ENCODE measurements at places on chromosomes 7 and 10.

DNA sequence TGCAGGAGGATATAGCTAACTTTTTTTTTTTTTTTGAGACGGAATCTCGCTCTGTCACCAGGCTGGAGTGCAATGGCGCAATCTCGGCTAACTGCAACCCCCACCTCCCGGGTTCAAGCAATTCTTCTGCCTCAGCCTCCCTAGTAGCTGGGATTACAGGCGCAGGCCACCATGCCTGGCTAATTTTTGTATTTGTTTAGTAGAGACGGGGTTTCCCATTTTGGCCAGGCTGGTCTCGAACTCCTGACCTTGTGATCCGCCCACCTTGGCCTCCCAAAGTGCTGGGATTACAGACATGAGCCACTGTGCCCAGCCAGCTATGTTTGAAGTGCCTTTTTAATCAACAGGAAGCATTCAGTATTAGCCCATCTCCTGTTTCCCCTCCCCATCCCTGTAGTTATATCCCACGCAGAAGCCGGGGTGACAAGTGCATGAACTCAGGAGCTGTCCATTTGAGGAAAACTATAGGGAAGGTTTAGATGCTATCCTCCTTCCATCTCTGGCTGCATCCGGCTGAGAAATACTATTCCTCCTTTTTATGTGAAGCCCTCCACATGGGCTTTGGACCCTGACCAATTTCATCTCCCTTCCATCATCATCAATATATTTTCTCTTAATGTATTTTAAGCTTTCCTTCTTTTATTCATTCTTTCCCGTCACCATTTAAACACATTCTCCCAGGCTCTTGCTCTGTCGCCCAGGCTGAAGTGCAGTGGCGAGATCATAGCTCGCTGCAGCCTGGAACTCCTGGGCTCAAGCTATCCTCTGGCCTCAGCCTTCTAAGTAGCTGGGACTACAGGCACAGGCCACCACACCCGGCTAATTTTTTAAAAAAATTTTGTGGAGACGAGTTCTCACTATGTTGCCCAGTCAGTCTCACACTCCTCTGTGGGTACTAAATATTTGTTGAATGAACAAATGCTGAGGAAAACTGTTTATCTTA is 1.3 kb upstream of the POT1 start:
- DNase-seq, result no peak

- no peak for DNase-seq
Measured at GRCh38 chr7:147878912-147879661, 711.5 kb upstream of the C7orf33 start.

DNA sequence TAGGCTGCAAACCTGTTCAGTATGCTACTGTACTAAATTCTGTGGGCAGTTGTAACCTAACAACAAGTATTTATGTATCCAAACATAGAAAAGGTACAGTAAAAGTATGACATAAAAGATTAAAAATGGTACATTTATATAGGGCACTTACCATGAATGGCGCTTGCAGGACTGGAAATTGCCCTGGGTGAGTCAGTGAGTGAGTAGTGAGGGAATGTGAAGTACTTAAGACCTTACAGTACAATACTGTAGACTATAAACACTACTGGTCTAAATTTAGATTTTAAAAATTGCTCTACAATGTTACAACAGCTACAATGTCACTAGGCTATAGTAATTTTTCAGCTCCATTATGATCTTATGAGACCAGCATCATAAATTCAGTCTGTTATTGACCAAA is 146.0 kb upstream of the GNAI1 start:
- DNase-seq, result peak; percentile 76

- no peak for DNase-seq
Measured at GRCh38 chr10:14648946-14649345, 125.8 kb downstream of the FAM107B start.

- DNase-seq, result peak; percentile 17
Measured at GRCh38 chr10:92688927-92689662, 660 bp upstream of the HHEX start.

GRCh38 chr10:48512861-48513260 is 92.0 kb downstream of the ARHGAP22 start:
- DNase-seq, result no peak

DNA sequence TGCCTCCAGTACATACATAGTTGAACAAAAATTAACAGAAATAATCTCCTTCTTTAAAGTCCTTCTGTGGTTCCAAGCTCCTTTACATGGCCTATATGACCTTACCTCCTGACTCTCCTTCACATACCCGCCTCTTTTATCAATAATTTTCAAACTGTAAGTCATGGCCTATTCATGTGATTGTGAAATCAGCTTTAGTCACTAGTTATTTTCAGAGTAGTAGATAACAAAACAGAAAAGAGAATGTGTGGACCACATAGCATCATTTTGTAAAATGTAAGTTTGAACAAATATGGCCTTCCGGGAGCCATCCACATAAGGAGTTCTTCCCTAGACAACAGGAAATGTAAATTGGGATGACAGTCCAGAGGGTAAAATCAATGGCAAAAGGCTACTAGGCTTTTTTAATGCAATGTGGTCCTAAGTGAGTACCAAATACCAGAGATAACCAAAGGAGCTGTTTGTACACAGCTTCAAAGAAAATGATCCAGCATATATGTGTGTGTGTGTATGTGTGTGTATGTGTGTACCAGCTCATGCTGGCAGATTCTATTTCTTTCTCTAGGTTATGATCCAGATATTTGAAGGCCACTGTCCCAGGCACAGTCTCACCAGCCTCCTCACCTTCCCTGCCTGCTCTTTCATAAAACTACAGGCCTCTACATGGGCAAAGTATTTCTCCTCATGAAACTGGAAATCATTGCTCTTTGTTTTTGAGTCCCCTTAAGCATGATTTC is 12.3 kb upstream of the FAM133B start:
- no peak for DNase-seq

DNA sequence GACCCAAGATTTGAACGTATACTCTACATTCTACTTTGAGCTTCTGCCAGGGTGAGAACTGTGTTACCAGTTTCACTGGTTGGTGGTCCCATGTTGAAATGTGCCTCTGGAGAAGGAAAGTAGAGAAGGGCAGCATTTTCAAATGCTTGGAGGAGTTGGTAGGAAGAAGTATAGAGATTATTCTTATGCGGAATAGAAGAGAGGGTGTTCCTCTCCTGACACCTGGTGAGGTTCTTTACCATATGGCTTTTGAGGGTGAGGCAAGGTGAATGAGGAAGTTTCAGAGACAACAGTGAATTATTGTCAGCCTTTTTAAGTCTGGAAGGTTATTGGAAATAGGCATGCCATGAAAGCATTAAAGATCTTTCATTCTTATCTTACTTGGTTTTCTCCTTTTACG is 34.3 kb downstream of the R3HCC1L start:
- no peak for DNase-seq

GRCh38 chr7:45140827-45141226 is 16.8 kb upstream of the RAMP3 start:
- DNase-seq, result no peak

DNA sequence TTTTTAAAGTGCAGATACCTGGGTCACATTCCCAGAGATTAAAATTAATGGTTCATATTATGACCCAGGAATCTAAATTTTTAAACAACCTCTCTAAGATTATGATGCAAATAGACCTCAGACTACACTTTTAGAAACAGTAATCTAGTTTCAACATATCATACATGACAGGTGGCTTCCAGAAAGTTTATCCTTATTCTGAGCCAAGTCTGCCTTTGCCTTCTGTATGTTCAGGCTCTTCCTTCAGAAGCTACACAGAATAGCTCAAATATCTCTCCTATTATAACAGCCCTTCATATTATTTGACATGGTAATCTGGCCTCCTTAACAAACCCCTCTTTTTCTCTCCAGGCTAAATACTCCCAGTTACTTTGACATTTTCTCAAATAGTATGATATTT is 101.9 kb downstream of the FZD1 start:
- no peak for DNase-seq

DNA sequence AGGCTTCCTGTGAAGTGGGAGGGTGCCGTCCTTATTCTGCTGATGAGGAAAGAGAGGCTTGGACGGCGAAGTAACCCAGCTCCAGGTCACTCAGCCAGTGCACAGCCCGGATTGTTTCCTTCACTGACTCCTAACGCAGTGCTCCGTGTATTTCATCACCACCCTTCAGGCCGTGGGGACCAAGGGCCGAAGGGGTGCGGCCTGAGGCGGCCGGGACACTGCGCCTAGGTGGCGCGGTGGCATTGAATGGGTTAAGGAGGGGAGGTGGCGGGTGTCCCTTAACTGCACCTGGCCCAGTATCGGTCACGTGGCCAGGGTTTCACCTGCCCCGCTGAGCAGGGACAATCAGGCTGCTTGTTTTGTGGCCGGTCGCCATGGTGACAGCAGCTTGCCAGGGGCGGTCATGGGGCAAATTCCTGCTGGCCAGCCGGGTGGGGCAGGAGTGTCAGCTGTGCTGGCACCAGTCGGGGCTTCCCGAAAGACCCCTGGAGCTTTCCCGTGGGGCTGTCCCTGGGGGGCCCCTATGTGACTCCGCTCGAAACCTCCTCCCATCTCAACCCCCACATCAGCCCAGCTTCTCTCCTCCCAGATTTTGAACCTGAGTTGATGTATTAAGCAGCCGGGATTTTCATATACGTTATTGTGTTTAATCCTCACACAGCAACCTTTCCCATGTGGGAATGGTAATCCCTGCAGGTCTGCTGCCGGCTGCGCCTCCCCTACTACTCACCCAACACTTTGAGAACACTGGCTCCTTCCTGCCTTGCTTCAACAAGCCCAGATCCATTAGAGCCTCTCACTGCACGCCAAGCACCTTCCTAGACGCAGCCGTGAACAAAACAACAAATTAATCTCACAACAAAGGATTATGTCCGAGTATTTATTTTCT is 4.4 kb upstream of the ABHD11 start:
- DNase-seq, result no peak

DNA sequence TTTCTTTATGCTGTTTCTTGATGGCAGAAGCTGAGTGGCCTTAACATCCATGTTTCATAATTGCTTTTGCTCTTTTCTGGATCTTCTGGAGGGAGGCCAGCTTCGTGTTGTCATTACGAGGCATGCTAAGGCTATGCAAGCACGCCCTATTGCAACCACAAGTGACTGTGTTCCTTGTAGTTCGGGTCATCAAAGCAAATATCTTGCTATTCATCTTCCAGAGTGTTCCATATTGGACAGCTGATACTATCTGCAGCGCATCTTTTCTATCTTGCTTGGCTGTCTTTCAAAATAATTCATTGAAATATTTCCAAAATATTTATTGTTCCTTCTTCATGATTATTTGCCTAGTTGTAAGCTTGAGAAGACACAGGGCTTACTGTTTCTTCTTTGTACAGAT is 5.0 kb downstream of the EPHB6 start:
- DNase-seq, result peak; percentile 83

GRCh38 chr7:158730383-158731346 is 26.1 kb upstream of the NCAPG2 start:
- no peak for DNase-seq

DNA sequence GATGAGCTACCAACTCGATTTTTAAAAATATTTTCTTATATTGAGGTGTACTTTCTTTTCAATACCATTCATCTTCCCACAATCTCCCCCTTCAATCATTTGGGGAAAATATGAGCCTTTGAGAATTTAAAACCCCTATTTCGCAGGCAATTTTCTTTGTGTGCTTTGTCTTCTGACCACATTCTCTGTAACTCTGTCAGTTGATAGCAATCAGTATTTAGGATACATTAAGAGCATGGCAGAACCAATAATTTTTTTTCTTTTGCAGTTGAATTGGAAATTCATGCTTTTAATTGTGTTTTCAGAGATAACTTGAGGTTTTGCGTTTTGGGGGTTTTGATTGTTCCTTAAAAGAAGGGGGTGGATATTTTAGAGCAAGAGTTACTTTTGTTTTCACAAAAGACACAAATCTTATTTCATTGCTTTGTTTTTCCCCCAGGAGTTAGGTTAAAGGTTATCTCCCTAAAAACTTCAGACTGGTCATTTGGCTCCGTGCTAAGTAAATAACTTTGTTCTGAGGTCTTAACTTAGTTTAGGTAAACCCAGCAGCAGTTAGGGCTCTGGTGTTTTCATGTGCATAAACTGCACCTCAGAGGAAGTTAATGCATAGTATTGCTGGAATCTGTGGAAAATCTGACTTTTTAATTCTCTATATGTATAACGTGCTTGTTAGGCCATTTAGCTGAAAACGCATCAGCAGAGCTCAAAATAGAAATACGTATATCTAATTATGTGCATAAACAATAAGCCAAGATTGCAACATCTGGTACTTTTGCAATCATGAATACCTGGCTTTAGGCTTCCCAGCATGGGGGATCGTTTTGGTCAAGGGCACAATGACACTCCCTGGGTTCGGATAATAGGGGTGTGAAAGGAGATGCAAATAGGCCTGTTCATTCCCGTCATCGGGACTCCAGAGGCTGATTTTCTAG is 676.4 kb upstream of the ANKRD30A start:
- no peak for DNase-seq

DNA sequence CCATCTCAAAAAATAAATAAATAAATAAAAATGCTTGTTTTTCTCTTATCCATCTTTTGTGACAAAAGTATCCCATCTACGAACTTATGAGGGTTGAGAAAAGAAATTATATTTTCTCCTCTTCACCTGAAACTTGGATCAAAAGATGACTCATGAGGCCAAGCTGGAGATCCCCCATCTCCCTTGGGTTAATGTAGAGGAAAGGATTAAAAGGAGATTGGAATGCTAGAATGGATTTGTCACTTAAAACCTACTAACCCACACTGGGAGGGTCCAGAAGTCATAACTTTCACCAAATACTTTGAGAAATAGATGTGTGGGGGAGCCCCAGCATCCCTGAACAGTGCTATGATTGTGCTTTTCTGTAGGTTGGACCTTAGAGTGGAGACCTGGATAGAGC is 46.3 kb upstream of the PIK3CG start:
- no peak for DNase-seq

- no peak for DNase-seq
Measured at GRCh38 chr10:101529725-101530553, 58.1 kb downstream of the POLL start.

DNA sequence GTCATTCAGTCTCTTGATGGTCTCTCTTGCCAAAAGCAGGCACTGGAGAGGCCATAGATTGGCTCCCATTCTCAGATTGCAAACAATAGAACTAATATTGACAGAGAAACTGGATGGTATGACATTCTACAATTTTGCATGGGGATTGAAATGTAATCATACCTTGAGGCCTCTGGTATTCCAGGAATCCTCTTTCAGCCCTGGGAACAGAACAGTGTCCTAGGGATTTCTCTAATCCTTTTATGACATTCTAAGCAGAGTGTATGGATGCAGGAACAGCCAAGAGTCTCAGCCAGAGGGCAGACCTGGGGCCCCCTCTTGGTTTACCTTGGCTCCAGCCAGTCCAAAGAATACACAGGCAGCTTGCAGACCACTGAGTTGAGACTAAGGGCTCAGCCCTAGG is 206.4 kb downstream of the KCNMA1 start:
- no peak for DNase-seq

DNA sequence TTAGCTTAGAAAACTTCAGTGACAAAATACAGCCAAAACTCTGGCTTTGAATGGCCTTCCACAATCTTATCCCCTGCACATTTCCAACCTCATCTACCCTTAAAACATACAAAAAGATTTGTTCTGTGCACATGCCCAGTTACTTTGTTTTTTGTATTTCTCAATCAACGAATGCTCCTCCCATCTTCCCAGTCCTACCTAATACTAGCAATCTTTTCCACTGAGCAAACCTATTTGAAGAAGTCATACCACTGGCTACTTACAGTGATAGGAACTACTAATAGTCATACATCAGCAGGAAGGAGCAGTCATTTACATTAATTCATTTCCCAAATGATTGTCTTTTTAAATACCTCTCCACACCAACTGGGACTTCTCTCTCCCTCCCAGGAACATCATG is 2.5 kb downstream of the USP54 start:
- DNase-seq, result no peak
